ENCODE measurements at places on chromosomes 4 and X.

- no peak for DNase-seq
Measured at GRCh38 chr4:38002451-38003071, 42.4 kb downstream of the PTTG2 start.

DNA sequence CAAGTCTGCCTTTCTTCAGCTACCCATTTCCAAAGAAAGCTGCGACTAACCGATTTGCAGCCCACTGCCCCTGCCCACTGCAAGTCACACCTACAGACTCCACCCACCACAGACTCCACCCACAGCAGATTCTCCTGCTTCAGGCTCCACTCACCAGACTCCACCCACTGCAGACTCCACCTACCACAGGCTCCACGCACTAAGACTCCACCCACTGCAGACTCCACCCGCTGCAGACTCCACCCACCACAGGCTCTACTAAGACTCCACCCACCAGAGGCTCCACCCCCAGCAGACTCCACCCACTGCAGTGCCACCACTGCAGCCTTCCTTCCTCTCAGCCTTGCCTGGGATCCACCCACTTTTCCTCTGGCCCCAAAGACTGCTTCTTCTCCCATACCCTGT, 41.3 kb downstream of the ABLIM2 start:
- no peak for DNase-seq

- no peak for DNase-seq
Measured at GRCh38 chr4:15531792-15532191, 62.1 kb downstream of the CC2D2A start.

DNA sequence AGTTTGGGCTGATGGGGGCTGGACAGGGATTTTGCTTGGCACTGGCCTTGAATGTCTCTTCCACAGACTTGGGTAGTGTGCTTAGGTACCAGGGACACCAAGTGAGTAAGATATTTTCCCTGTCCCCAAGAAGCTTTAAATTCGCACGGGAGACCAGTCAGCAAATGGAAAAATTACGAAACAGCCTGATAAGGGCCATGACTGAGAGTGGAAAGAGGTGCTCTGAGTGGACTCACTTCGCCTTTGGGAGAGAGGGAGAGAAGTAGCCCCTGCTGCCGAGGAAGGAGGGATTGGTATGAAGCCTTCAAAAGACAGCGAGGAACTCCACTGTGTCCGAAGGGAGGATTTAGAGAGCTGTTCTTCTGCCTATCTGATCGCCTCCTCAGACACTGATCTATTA, 2.6 kb downstream of the LSM6 start:
- no peak for DNase-seq

DNA sequence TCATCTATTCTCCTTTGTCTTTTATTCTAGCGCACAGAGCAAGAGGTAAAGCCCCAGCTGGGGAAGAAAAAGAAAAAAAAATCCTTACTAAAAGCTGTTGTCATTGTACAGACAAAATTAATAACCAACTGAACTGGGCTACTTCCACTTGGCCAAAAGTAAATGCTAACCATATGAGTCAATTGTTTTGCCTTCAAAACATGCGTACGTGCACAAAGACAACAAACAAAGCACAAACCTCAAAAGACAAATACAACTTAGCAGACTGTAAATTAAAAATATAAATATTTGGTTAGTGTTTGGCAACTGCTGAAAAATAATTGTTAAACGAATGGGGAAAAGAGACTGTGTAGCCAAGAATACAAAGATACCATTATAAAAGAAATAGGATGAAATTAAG, 5.9 kb downstream of the EDA2R start:
- DNase-seq, result no peak

- no peak for DNase-seq
Measured at GRCh38 chrX:119734897-119735339, 23.5 kb upstream of the SOWAHD start.

Data from stimulated activated CD8-positive, alpha-beta memory T cell treated with anti-CD3 and anti-CD28 coated beads, Interleukin-4, amount 100 ng/mL, for 4 hours (primary cell).